Pancreas (tissue), 10 donors: ENCODE measurements at places on chromosomes 2 and 18.

DNA sequence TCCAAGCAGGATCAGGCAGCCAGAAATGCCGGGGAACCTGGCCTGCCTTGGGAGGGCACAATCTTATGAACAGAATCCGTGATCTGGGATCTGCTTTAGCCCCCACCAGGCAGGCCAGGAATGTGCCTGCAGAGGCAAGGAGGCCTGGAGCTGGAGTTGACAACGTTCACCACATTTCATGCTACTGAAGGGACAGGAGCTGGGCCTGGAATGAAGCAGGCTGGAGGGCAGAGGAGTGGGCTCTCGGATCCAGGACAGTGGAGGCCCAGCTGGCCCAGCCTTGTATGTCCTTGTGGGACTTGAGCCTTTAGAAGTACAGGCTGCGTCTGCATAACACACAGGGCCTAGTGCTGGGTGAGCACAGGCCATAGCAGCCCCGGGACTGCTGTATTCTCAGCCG is 91.8 kb downstream of the KLHL29 start:
- no peak for DNase-seq
- no peaks in the 10 kb centered on the region for H3K4me1 ChIP-seq
- no peaks in the 10 kb centered on the region for H3K27me3 ChIP-seq
- H3K27ac ChIP-seq, result no peak overlapping the region
- no peaks in the 10 kb centered on the region for H3K36me3 ChIP-seq

- H3K4me3 ChIP-seq, result no peak overlapping the region
- H3K27ac ChIP-seq, result no peak overlapping the region
- no peaks in the 10 kb centered on the region for H3K27me3 ChIP-seq
- H3K4me1 ChIP-seq, result peaks cover 20% of the 10 kb centered on the region
These were observed 124.5 kb downstream of the PLB1 start for GRCh38 chr2:28620291-28620793.

GRCh38 chr18:8411492-8411891 is 197.7 kb upstream of the RAB12 start:
- no peaks in the 10 kb centered on the region for H3K4me1 ChIP-seq
- no peak overlapping the region for H3K27ac ChIP-seq
- DNase-seq, result no peak
- no peaks in the 10 kb centered on the region for H3K36me3 ChIP-seq
- no peak overlapping the region for H3K4me3 ChIP-seq

DNA sequence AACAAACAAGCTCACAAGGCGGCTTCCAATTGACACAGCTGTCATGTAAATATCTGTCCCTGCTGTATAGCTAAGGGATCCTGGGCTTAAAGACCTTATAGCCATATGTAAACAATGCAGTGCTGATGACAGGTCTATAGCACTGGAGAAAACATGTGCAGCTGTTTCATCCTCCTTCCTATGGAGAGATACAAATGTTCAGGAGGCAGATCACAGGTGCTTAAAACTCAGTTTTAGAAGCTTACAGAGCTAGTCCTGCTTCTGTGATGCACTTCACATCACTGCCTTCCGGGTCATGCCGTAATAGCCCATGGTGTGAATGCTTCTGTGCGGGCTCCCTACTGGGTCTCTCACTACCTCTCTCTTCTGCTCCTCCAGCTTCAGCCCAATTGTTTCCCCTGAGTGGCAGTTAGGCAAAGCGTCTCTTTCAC is 262.4 kb upstream of the CHST9 start:
- H3K36me3 ChIP-seq, result no peaks in the 10 kb centered on the region
- H3K4me3 ChIP-seq, result no peak overlapping the region
- H3K4me1 ChIP-seq, result no peaks in the 10 kb centered on the region
- no peak for DNase-seq
- H3K27ac ChIP-seq, result no peak overlapping the region

GRCh38 chr2:195848119-195848899 is 191.3 kb downstream of the SLC39A10 start:
- no peaks in the 10 kb centered on the region for H3K36me3 ChIP-seq
- no peak overlapping the region for H3K27ac ChIP-seq
- H3K4me3 ChIP-seq, result no peak overlapping the region
- no peak for DNase-seq
- no peaks in the 10 kb centered on the region for H3K27me3 ChIP-seq

GRCh38 chr2:190979906-190980629 is 33.9 kb downstream of the STAT1 start:
- H3K36me3 ChIP-seq, result no peaks in the 10 kb centered on the region
- H3K4me1 ChIP-seq, result no peaks in the 10 kb centered on the region
- peak; percentile 42 for DNase-seq
- H3K4me3 ChIP-seq, result no peak overlapping the region

- no peaks in the 10 kb centered on the region for H3K4me1 ChIP-seq
- H3K27ac ChIP-seq, result no peak overlapping the region
- no peak overlapping the region for H3K4me3 ChIP-seq
- H3K27me3 ChIP-seq, result no peaks in the 10 kb centered on the region
- no peaks in the 10 kb centered on the region for H3K36me3 ChIP-seq
These were observed 52.2 kb downstream of the NGEF start for GRCh38 chr2:232960862-232961261.

DNA sequence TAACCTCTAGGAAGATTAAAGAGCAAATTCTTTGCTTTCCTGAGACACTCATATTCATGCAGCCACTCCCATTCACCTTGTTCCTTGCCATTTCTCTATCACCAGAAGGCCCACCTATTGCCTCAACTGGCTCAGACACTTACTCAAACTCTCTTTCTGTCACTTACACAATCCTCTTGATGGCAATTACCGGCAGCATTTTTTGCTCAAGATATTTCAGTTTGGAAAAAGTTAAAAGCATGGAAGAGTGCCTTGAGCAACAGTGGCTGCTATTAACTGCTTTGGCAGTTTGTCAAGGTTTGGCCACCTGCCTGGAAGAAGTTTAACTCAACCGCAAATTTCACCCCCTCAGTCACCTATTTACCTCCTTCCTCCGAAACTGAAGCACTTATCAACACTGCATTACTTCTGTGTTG is 1104.0 kb upstream of the PIK3C3 start:
- DNase-seq, result no peak
- no peaks in the 10 kb centered on the region for H3K36me3 ChIP-seq
- H3K4me3 ChIP-seq, result no peak overlapping the region
- no peaks in the 10 kb centered on the region for H3K4me1 ChIP-seq

DNA sequence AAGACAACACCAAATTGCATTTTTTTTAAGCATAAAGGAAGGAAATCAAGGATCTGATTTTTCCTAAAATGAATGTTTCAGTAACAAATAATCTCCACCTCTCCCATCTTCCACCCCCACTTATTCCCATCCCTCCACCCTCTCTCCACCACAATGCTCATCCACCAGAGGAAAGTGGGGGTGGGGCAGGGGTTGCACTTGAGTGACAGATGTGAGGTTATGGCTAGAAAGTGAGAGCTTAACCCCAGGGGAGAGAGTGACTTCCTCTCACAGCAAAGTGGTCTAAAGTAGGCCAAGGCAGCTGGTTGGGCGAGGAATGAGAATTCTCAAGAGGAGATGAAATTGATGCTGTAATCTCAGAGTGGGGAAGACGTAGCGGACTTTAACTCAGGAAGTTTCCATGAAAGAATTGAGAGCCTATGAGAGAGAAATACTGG is 104.7 kb downstream of the HNRNPLL start:
- H3K4me1 ChIP-seq, result no peaks in the 10 kb centered on the region
- H3K27ac ChIP-seq, result no peak overlapping the region
- no peak for DNase-seq
- H3K27me3 ChIP-seq, result no peaks in the 10 kb centered on the region
- H3K36me3 ChIP-seq, result no peaks in the 10 kb centered on the region
- H3K4me3 ChIP-seq, result no peak overlapping the region

DNA sequence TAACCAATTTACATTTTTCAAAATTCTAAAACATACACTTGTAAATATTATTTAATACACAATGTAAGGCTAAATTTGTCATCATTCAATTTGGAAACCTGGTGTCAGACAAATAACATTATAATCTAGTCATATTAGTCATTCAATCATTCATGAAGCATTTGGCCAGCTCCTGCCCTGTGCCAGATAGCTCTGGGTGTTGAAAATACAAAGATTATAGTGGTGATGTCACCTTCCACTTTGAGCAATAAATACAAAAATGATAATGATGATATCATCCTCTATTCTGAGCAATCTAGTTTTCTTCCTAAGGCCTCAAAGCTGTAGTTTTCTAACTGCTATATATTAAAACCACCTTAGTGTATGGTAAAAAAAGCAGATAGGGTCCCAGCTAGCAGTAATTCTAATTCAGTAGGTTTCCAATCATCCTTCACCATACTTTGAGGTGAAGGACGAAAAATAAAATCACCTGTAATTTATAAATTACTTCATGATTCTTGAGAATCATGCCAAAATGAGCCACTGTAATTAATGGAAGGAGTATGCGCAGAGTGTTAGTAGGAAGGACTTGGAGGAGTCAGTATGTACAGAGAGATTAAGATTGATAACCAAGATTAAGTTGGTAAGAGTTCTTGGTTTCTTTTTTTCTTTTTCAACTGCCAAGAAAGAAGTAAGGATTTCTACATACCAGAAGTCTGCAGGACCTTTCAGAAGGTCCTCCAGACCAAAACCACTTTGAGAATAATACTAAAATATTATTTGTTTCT is 23.2 kb downstream of the MEMO1 start:
- H3K4me3 ChIP-seq, result no peak overlapping the region
- DNase-seq, result no peak
- no peaks in the 10 kb centered on the region for H3K36me3 ChIP-seq
- no peaks in the 10 kb centered on the region for H3K4me1 ChIP-seq

DNA sequence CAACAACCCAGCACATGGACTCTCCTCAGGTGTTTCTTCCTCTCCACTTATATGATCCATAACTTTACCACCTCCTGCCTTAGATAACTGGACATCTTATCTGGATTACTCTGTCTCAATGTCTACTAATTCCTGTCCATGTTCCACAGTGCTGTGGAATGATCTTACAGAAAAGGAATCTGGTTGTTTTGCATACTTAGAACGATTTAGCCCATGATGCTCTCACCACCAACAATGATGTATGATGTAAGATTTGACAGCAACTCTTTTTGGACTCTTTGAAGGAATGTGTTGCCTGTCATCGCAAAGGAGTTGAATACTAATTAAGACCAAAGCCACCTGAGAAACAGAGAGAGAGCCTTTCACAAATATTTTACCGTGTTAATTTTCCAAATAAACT is 37.7 kb upstream of the SYT4 start:
- H3K27ac ChIP-seq, result no peak overlapping the region
- H3K4me3 ChIP-seq, result no peak overlapping the region
- H3K36me3 ChIP-seq, result no peaks in the 10 kb centered on the region
- H3K4me1 ChIP-seq, result no peaks in the 10 kb centered on the region
- no peaks in the 10 kb centered on the region for H3K27me3 ChIP-seq
- DNase-seq, result no peak

- DNase-seq, result no peak
- H3K4me1 ChIP-seq, result no peaks in the 10 kb centered on the region
- no peak overlapping the region for H3K4me3 ChIP-seq
- peaks cover 5% of the 10 kb centered on the region for H3K36me3 ChIP-seq
- H3K27me3 ChIP-seq, result no peaks in the 10 kb centered on the region
These were observed 73.5 kb downstream of the SMC6 start for GRCh38 chr2:17680119-17680518.

DNA sequence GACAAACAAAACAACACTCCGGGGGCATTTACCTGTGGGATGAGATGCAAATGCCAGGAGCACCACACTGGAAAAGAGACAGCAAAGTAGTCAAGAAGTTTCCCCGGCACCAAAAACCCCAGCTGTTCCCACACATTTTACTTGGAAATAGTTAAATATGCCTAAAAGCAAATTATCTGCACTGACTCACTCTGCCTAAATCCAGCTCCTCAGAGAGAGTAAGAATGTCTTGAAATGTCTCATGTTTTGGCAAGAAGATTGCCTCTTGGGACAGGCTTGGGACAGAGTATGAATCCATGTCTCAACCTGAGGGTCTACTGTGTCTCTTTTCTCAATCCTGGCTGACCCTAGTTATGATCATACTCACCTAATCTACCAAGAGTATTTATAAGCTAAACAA is 87.5 kb upstream of the RIOK3 start:
- H3K36me3 ChIP-seq, result no peaks in the 10 kb centered on the region
- H3K4me1 ChIP-seq, result no peaks in the 10 kb centered on the region
- no peak overlapping the region for H3K4me3 ChIP-seq
- no peak overlapping the region for H3K27ac ChIP-seq
- DNase-seq, result no peak
